ENCODE measurements at places on chromosomes 5 and 9.

GRCh38 chr9:94869415-94869843, 142.9 kb downstream of the AOPEP start:
- peak; percentile 31 for DNase-seq

DNA sequence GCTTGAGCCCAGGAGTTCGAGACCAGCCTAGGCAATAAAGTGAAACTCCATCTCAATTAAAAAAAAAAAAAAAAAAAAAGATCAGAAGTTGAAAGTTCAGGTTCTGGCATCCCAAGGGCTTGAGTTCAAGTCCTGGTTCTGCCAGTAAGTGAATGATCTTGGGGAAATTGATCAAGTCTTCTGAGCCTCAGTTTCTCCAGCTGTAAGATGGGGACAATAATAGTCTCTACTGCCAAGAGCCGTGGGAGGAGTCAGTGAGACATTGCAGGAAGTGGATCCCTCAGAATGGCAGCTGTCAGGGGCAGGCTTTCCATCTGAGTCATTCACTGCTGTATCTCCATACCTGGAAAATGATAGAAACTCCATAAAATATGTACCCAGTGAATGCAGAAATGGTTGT, 37.8 kb upstream of the FUBP3 start:
- DNase-seq = no peak

DNA sequence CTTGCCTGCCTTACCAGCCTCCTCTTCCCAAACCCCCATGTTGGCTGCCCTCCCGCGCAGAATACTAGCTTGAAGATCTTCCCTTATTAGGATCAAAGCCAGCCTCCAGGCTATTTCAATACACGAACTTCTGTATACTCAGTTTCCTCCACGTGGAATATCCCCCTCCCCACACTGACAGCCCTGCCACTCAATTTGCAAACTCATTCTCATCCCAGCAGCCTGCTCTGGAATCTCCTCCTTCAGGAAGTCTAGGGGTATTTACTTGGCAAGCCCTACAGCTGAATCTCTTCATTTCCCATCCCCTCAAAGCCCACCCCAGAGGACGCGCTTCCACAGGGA, 157.0 kb upstream of the SMIM23 start:
- DNase-seq = no peak

GRCh38 chr9:133342069-133342406, 5.9 kb downstream of the MED22 start:
- no peak for DNase-seq

DNA sequence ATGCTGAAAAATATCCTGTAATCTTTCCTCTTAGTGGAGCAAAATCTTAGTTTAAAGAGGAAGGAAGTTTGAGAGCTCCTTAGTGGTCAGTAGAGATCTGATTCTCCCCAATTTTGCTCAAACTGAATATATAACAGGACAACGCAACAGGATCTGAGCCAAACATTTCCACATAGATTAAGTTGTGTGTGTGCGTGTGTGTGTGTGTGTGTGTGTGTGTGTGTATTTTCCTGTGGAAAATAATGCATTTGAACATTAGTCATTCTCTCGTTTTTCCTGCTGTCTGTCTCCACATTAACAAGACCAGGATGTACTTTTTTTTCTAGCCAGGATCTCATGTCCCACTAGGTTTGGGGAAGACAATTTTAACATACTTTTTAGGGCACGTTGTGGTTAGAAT, 312.1 kb upstream of the CDH18 start:
- no peak for DNase-seq

DNA sequence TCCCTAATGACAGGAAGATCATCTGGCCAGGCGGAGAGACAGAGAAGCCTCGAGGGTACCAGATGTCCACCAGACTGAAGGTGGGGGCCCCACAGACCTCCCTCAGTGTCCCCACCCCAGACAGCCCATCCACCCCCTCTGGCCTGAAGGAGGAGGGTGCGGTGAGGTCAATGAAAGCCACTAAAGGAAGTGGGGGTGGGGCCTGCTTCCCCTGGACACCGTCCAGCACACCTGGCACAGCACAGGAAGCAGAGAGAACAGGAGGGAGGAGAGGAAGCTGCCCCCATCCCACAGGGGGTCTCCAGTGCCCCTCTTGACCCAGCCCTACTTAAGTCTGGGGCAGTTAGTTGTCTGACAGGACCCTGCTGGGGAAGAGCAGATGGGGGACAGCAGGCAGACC, 11.2 kb downstream of the LRRC26 start:
- DNase-seq = no peak

DNA sequence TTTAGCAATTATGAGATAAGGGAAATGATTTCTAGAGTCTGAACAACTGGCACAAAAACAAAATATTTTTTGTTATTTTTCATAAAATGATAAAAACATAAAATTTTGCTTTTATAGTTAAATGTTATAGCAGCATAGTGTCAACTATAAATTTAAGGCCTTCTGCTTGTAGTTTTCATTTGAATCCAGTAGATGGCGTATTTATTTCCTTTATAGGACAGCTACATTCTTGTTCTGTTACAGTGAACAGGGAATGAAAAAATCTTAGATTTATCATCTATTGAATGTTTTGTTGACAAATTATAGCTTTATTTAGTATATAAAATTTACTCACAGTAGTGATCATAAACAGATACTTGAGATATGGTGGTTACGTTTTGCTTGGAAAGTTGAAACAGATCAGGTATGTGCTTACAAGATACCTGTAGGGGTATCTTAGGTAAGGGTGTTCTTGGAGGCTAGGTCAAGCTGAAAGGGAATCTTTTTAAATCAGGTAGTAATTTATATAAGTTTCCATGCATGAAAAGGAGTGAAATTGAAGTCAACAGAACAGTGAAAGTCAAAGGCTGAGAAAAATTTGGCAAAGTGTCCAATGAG, 239.3 kb upstream of the GRIN3A start:
- DNase-seq = peak; percentile 25

- DNase-seq = peak; percentile 45
These were observed 15.8 kb downstream of the F2RL2 start for GRCh38 chr5:76607353-76607871.

DNA sequence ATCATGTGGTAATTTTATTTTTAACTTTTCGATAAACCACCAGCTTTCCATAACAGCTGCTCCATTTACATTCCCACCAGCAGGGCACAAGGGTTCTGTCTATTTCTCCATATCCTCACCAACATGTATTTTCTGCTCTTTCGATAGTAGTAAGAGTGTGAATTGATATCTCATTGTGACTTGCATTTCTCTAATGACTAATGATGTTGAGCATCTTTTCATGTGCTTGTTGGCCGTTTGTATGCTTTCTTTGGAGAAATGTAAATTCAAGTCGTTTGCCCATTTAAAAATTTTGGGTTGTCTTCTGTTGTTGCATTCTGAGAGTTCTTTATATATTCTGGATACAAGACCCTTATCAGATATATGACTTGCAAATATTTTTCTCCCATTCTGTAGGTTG, 45.9 kb downstream of the PSD2 start:
- DNase-seq = no peak

GRCh38 chr5:95761771-95762651, 30.9 kb downstream of the RHOBTB3 start:
- DNase-seq = peak; percentile 50

DNA sequence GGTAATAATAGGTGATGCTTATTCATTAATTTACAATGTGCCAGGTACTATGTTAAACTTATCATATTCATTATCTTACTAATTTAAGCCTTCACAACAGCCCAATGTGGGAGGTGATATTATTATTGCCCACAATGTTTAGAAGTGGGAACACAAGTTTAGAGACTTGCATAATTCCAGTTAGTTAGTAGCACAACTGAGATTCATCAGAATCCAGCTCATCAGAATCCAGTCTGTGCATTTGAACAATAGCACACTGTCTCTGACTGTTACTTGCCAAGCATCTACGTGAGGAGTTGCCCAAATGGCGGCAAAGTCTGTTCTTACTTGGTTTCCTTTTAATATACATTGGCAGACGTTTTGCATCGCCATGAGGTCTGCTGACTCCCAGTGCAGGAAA, 110.9 kb upstream of the BASP1 start:
- no peak for DNase-seq

DNA sequence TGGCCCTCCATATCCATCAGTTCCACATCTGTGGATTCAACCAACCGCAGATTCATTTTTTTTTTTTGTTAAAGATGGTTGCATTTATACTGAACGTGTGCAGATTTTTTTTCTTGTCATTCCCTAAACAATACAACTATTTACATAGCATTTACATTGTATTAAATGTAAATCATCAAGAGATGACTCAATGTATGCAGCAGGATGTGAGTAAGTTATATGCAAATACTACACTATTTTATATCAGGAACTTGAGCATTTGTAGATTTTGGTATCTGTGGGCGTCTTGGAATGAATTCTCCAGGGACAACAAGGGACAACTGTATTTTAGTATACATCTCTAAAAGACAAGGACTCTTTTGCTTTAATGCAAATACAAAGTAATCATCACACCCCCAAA, 299.2 kb upstream of the ZNF608 start:
- peak; percentile 83 for DNase-seq

GRCh38 chr5:9212605-9213004, 333.3 kb downstream of the SEMA5A start:
- peak; percentile 61 for DNase-seq

GRCh38 chr5:178162481-178162880, 8.8 kb upstream of the NHP2 start:
- DNase-seq = no peak

DNA sequence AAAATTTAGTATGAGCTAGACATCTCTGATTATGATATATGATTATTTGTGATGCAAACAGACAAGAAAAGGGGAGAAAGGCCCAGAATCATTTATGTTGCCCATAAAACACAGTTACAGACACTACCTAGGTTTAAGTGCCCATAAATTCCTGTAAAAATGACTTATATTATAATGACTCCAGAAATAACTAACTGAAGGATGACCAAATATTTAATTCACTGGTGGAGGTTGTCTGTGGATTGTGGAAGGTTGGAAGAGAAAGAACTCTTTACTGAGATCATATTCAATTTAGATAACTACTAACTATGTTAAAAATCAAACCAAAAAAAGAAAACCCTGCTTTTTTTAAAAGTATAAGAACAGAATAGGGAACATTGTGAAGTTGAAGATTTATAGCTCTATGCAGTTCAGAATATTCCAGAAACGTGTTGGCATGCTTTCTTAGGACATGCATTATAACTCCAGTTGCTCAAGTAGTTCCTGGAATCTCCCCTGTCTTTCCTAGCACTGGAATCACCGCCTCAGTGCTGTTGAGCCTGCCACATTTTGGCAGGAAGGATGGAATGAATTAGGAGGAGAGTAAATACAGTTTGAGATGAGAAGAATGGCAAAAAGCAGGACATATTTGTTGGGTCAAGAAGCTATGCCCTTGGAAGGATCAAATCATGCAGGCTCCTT, 72.0 kb upstream of the PAPPA start:
- no peak for DNase-seq

GRCh38 chr5:68226546-68227073, 11.1 kb downstream of the PIK3R1 start:
- no peak for DNase-seq

DNA sequence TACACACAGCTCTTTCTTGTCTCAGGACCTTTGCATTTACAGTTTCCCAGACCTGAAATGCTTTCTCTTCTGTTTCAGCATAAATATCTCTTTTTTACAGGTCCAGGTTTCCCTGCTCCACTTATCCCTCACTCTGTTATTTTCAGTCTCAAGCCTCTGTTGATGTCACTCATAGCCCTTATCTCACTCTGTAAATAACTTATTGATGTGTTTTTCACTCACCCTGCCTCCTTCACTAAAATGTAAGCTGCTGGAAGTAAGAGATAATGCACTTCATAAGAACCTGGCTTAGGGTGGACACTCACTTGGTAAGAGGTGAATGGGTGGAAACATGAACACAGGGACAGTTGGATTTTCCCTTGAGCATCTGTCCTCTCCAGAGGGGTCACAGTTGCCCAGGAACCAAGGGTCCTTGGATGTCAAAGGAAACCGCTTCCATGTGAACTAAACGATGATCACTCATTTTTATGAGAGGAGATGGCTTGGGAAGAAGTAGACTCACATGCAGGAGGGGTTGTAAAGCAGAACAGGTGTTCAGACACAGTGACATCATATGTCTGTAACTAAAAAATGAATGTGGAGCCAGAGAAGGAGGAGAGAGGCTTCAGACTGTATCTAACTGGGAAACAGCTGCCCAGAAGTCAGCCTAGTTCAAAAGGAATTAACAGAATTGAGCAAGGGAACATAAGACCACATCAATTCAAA, 5.5 kb upstream of the HTR4 start:
- no peak for DNase-seq

DNA sequence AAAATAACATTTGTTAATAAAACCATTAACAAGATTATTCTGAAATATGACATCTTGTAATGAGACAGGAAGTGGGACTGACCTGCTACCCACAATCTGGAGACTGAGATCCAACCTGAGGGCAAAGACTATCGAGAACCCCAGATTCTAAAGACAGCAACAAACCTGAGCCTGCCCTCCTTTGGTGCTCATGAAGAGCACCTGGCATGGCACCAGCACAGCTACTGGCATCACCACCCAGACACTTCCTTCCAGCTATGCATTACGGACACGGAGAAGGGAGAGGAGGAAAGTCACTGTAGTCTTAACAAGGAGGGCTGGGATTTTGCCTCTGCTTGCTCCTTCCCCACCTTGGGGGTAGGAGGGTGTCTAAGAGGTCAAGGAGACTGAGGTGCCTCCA, 105.5 kb downstream of the AUH start:
- DNase-seq = no peak

GRCh38 chr5:126300293-126300692, 122.9 kb upstream of the GRAMD2B start:
- no peak for DNase-seq

- no peak for DNase-seq
These were observed 64.8 kb downstream of the PAX5 start for GRCh38 chr9:36969216-36969771.

DNA sequence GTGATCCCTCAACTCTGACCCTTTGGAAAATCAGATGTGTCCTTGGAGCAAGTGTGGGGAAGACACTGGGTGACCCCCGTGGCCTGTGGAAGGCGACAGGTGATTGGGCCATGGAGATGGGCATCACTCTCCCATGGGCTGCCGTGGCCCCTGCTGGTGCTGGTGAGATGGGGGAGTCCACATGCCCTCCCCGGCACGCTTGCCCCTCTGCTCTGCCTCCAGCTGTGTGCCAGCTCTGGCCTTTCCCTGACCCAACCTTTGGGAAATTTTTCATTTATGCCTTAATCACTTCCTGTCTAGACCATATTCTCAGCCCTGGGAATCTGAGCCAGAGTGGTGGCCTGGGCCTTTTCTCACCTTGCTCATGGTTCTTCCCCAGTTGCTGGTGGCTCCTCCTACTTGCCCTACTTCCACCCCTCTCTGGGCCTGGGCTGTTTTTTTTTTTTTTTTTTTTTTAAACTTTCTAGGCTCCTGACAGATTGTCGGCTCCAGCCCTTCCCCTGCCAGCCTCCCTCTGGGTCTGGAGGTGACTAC, 56.6 kb downstream of the RGS3 start:
- DNase-seq = peak; percentile 60

GRCh38 chr9:121298016-121298538, 30.1 kb downstream of the GSN start:
- DNase-seq = no peak

- no peak for DNase-seq
These were observed 422.6 kb upstream of the CD180 start for GRCh38 chr5:67619235-67619634.

- no peak for DNase-seq
These were observed 5.2 kb downstream of the TSC1 start for GRCh38 chr9:132939169-132939568.
